ENCODE measurements at places on chromosomes 7 and 10.

GRCh38 chr7:29416938-29417305, 146.7 kb upstream of the PRR15 start:
- DNase-seq, result no peak

- DNase-seq, result peak; percentile 66
These were observed 10.8 kb upstream of the PVRIG start for GRCh38 chr7:100208911-100209408.

DNA sequence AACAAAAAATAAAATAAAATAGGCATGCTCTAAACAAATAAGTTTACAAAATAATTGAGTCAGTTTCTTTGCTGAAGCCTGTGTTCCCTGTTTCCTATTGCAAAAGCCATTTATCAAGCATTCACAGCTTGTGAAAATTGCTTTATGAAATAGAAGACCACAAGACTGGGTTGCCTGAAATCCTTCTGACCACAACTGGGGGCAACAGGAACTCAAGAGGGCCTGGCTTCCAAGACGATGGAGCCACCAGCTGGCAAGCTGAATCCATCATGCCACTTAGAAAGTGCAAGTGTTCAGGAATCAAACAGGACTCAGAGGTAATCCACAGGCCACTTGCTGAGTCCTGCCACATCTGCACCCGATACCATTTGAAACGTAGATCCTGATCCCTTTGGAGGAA, 752 bp upstream of the ABCA13 start:
- DNase-seq, result no peak

DNA sequence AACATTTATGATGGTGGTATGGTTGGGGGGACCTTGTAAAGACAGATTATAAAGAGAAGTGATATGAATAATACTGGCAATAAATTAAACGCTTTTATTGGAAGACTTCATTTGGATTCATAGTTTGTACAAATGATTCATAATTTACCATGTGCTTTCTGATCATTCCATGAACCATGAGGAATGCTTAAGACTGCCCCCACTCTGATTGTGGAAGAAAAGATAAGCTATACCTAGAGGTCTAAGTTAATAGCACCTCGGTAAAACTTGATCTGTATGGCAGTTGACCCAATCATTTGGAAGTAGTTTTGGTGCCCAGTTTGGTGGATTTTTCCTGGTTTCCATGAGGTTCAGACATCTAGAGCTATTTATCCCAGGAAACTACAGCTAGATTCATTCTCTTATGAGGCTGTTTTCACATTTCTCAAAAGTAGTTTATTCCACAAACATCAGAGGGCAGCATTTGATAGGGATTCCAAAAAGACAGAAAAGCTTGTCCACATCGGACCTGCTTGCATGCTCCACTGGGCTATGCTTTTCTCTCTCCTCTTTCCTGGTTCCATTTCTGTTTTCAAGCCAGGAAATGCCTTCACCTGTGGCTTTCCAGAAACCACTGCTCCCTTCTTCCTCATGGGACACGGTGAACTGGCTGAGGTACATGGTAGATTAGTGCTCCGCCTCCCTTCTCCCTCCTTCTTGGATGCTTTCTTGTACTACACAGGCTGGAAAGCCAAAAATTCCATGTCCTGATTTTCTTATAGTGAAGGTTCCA, 29.2 kb downstream of the TFAM start:
- DNase-seq, result no peak

Measured in stimulated activated naive CD8-positive, alpha-beta T cell treated with anti-CD3 and anti-CD28 coated beads, Interleukin-15, Interleukin-2, amounts not matched to agents 100 U/mL and 50 U/mL, for 24 hours (primary cell).